NCI-H2029 treated with DMSO at 0.1 percent for 48 hours (cell line): ENCODE measurements at places on chromosomes 7 and 10.

DNA sequence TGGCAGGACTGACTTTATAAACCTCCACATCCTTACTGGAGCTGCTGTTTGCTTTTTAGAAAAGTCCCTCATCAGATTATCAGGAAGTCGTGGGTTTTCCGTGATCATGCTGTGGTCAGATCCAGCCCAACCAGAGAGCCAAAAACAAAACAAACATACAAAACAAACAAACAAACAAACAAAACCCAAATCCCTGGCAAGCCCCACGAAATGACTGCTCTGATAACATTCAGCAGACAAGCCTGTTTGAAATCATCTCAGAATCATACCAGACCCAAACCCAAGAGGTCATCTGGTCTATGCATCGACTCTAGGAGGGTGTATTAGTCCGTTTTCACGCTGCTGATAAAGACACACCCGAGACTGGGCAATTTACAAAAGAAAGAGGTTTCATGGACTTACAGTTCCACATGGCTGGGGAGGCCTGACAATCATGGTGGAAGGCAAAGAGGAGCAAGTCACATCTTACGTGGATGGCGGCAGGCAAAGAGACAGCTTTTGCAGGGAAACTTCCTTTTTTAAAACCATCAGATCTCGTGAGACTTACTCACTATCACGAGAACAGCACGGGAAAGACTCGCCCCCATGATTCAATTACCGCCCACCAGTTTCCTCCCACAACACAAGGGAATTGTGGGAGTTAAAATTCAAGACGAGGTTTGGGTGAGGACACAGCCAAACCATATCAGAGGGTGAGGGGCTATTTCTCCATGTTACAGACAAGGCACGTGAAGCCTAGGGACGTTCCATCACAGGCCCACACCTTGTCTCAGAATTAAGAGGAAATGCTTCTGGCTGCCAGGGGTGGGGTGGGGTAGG, 85.7 kb downstream of the PARP12 start:
- DNase-seq = no peak

- DNase-seq = no peak
Observed at GRCh38 chr10:128833671-128834070, 633.4 kb upstream of the MGMT start.

- DNase-seq = peak; percentile 35
Observed at GRCh38 chr7:97006055-97006815, 882 bp downstream of the DLX6 start.

- DNase-seq = no peak
Observed at GRCh38 chr7:40887099-40887498, 752.3 kb downstream of the SUGCT start.

GRCh38 chr10:127979566-127979965, 72.7 kb downstream of the PTPRE start:
- no peak for DNase-seq

DNA sequence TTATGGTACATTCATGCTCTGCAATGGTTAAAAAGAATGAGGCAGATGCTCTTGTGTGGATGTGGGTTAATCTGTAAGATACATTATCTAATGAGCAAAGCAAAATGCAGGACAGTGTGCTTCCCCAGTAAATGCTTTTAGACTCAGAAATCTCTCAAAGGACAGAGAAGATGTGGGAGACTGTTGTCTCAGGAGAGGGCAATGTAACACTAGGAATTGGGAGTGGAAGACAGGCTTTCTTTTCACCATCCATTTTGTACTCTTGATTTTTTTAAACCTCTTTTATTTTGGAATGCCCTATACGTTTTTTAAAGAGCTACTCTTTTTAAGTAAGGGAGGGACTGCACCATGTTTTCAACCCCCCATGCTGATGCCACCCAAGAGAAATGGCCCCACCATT, 77.5 kb upstream of the ADAM12 start:
- DNase-seq = no peak

GRCh38 chr10:70510904-70511303, 32.3 kb downstream of the PALD1 start:
- no peak for DNase-seq

DNA sequence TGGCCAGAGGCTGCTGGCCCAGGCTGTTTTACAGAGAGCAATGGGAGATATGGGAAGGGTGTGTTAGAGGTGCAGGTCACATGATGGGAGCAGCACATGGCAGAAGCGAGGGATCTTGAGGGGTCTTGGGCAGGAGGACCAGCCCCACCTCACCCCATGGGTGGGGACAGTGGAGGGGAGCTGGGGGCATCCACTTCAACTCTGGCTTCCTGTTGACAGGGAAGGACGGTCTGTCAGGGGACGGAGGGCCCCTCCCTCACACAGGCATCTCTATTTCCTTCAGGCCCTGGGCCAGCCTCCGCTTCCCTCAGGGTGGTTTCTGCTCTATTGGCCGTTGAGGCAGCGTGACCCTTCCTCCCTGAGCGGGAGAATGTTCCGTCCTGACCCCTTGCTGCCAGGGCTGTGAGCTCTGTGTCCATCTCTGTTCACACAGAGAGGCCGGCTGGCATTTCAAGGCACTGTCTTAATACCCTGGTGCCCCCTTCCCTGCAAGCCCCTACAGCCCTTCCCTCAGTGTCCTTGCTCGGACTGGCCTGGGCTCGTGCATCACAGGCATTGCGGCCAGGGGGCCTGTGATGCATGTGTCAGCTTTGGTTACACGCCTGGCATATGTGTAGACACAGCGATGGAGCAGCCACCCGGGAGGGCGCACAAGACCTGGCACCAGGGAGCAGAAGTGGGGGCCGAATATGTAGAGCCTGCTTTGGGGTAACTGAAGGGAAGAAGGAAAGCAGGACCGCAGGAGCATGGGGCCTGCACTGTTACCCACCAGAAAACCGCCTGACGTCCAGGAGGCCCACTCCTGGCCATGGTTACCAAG, 31.8 kb downstream of the RAMP3 start:
- no peak for DNase-seq

DNA sequence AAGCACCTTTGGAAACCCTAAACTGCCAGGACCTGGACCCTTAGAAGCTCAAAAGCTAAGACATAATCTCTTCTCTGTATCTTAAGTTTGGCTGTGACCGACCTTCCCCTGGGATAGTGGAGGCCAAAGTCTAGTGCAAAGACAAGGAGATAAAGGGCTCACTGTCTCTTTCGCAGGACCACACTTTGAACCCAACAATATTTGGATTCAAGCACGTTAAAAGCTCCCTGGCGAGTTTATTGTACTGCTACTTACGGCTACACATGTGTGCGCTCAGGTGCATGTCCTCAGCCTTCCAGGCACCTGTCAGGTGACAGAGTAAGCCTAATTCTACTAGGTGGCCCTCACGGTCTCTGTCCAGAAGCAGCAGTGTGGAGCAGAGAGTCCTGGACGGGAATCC, 55.9 kb downstream of the PNLIPRP2 start:
- no peak for DNase-seq

DNA sequence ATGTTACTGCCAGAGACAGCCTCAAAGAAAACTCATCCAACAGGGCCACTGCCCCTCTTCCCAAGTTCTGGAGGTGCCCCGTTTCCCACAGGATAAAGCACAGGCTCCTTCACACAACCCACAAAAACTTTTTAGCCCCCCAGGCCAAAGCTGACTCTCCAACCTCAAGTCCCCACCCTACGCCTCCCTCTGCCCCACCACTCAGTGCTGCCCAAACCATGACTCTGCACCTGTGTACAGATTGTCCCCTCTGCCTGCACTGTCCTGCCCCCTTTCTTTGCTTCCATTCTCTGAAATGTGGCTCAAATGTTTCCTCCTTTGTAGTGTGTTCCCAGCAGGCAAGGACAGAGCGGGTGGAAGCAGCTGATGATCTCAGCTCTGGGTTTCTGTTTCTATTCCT, 284.0 kb downstream of the GRID1 start:
- no peak for DNase-seq

DNA sequence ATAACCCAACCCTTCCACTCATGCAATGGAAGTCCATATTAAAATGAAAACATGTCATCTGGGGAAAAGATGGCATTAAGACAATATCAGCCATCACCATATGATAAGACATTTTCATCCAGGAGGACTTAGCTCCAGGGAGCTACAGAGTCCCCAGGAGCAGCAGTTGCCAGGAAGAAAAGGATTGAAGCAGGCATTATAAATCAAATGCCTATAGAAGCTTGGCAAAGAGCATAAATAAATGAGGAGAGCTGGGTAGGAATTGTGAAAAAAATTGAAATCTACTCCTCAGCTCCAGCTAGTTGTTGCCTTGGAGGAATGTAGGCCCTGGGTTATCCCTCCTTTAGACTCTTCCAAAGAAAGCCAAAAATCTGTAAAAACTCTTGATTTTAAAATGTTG, 42.5 kb downstream of the FAM13C start:
- no peak for DNase-seq

DNA sequence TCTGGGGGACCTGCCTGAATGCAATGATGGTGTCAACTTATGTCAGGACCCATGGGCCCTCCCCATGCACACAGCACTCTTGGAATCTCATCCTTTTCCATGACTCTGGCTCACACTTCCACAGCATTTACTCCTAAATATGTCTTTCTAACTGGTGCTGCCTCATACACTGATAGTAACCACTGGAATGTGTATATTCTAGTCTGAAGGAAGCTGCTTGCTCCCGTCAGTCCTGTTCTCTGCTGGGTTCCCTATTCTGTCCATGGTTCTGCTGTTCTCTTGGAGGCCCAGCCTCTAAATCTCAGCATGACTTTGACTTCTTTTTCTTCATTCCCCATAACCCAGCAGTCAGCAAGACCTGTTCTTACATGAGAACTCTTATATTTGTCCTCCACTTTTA, 1055.1 kb downstream of the KCNMA1 start:
- no peak for DNase-seq

- DNase-seq = no peak
Observed at GRCh38 chr10:30743586-30743985, 114.0 kb upstream of the LYZL2 start.

- DNase-seq = no peak
Observed at GRCh38 chr7:144519925-144520324, 116.4 kb upstream of the NOBOX start.

- no peak for DNase-seq
Observed at GRCh38 chr10:133227256-133227655, 2.8 kb upstream of the UTF1 start.

DNA sequence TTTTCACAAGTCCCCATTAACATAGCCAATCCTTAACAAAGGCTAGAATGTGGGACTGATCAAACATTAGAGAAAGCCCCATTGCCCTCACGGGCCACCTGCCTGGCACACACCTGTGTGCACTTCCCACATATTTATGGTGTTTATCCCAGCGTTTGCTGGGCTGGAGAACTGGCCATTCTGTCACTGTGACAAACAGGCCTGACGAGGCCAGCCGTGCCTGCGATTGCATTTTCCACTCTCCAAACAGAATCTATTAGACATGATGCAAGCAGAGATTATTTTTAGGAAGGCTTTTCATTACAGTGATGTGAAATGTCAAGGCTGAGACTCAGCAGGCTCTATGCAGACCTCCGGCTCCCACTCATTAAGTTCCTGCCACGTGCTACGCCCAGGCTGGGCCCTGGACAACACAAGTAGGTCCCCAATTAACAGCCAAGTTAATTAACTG, 20.4 kb downstream of the PTPRN2 start:
- peak; percentile 46 for DNase-seq

DNA sequence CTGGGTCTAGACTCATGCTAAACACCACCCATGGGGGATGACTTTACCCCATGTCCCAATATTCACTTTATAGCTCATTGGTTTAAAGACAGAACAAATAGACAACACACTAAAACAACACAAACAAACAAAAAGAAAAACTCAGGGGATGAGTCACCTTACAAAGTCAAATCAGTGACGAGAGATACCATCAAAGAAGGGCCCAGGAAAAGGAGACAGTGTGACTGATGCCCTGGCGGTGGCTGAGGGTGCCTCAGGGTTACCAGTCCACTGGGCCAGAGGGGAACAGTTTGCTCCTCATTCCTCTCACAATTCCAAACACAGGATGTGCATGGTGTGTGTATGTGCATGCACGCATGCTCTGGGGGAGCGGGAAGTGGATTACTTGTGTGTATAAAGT, 171.3 kb upstream of the PRKCQ start:
- no peak for DNase-seq

DNA sequence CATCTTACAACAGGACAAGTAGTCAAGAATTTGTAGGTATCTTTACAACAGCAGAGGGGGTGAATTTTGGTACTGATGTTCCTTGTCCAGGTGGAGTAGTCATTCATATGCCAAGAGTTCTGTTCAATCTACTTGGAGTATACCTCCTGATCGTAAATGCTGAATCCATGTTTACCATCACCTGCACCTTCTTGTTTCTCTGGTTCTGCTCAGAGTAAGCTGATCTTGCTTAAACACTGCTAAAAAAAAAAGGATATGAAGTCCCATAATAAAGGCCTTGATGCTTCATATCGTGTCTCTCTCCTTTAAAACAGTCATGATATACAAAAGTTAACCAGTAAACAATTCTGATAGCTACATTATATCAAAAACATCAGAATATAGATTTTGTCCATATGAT, 45.3 kb upstream of the FOXP2 start:
- no peak for DNase-seq

DNA sequence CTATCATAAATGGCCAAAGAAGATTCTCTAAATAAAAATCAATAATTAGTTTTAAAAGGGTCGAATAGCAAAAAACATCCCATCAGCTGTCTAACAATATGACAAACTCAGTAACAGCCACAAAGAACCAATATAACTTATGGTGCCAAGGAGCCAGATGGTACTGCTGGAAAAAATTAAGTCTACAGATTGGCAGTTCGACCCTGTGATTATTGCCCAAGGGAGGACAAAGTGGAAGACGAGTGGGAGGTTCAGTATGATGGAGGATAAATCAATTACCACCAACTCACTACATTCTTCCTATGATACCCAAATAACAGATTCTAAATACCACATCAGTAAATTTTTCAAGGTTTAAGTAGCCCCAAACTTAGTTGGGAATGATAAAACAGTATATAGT, 49.0 kb downstream of the SKAP2 start:
- DNase-seq = no peak

- DNase-seq = no peak
Observed at GRCh38 chr7:116614499-116615262, 57.3 kb upstream of the MET start.

- no peak for DNase-seq
Observed at GRCh38 chr10:124374535-124375352, 44.0 kb downstream of the OAT start.

DNA sequence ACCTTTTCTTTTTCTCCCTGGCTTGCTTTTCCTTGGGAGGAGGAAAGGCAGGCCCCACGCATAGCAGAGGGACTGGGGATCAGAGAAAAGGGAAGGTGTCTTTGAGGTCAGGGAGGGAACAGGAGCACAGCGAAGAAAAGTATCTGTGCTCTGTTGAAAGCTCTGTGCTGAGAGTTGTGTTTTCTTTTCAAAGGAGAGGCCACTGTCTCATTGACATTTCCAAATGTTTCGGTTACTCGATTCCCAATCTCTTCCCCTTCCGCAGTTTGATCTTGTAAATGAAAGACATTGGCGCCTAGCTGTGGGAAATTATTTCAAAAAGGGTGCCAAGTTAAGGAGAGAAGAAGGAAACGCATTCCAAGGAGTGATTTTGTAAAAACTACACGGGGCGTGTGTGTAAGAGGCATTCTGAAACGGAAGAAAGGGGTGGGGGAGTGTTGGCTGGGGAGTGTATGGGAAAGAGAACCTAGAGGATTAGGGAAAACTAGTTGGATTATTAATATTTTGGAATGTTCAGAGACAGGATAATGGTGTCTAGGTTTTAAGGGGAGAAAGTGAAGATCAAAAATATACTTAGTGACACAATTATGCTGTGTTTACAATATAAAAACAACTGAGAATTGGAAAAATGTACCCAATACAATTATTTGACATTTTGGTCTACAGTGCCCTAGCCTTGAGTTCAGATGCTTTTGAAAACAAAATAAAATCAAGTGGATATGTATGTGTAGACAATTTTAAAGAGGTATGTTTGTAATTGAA, 708 bp downstream of the KLHDC10 start:
- no peak for DNase-seq
